ENCODE measurements at places on chromosomes 3 and 15. TPM values are rescaled to one million over a fixed set of nuclear protein-coding genes. Genes with fewer than 3 reads are reported as not detected.

- H3K27ac ChIP-seq: no peak overlapping the region
- no peaks in the 10 kb centered on the region for H3K4me1 ChIP-seq
- no peak overlapping the region for H3K4me3 ChIP-seq
- H3K27me3 ChIP-seq: peaks cover 9% of the 10 kb centered on the region
- DNase-seq: no peak
- H3K36me3 ChIP-seq: no peaks in the 10 kb centered on the region
Observed at GRCh38 chr3:130389743-130390478, 44.4 kb downstream of the COL6A5 start.

DNA sequence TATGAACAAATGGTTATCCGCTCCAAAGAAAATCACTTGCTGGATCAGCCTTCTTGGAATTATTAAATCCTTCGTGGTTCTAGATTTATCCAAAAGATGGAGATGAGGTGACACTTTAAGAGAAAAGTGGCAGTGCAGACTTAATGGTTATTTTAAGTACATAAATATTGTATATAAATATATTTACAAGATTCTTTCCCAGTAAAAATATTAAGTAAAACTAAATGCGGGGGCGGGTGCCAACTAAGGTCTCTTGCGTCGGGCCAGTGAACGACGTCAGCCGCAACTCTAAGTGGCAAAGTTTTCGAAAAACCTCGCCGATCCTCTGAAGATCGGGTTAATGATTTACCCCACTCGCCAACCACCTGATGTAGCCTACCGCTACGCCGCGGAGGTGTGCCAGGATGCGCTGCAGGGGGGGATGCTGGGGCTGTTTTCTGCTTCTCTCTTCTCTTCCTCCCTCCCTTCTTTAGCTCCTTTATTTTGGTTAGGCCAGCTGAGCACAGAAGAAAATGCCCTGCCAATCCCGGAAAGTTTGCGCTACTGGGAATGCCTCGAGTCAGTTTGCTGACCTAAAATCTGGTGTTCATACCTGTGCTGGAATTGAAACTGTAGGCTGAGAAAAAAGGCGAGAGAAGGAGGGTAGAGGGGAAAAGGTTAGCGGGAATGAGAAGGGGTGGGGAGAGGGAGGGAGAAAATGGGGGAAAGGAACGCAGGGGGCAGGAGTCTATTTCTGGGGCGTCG lies 7.6 kb upstream of the FOXB1 start:
- H3K27me3 ChIP-seq: peaks cover 36% of the 10 kb centered on the region
- no peaks in the 10 kb centered on the region for H3K36me3 ChIP-seq
- H3K4me3 ChIP-seq: no peak overlapping the region
- no peak for DNase-seq

DNA sequence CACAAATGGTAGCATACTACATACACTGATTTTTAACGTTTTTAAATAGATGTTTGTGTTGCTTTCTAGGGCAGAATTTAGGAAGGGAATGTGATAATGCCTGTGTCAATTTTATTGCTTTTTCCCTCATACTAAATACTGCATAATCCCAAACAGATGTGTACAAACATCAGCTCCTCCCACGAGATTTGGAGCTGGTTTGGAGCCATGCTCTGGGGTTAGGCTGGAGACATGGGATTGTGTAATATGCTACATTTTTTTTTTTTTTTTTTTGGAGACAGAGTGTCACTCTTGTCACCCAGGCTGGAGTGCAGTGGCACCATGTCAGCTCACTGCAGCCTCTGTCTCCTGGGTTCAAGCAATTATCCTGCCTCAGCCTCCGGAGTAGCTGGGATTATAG lies 80.1 kb downstream of the EBLN2 start:
- peaks cover 22% of the 10 kb centered on the region for H3K27me3 ChIP-seq
- H3K27ac ChIP-seq: no peak overlapping the region
- no peak for DNase-seq
- no peak overlapping the region for H3K4me3 ChIP-seq

DNA sequence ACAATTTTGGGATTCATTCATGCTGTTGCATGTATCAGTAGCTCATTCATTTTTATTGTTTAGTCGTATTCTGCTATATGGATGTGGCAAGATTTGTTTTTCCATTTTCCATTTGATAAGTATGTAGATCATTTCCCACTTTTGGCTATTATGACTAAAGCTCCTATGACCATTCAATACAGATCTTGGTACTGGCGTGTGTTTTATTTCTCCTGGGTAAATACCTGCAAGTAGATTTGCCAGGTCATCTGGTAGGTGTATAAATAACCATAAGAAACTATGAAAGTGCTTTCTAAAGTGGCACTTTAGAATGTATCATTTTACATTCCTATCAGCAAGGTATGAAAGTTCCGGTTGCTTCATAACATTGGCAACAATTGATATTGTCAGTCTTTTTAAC lies 124.6 kb downstream of the TNIK start:
- no peaks in the 10 kb centered on the region for H3K4me1 ChIP-seq
- no peak for DNase-seq
- H3K36me3 ChIP-seq: no peaks in the 10 kb centered on the region
- no peak overlapping the region for H3K4me3 ChIP-seq

DNA sequence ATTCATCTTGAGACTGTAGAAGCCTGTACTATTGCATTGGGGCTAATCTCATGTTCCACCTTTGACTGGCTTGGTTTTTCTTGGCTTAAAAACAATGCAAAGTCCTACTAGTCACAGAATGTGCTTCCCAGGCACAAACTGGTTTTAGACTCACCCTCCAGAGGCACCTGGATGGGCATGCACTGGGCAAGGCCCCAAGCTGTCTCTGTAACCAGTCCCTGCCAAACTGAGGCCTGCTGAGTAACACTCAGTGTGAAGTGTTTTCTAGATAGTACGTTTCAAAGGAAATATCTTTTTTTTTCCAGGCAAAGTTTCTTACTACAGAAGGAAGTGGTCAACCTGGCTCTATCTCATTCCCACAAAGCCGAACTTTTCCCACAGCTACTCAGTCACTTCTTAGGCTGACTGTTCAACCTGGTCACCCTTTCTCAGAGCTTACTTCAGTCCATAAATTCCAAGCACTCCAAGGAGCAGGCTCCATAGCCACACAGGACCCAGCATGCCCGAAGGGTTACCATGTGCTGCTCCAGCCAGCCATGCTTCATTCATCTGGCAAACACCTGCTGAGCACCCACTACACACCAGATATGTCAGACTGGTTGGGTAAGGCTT lies 57.4 kb downstream of the NPTN start:
- peaks cover 23% of the 10 kb centered on the region for H3K36me3 ChIP-seq
- no peaks in the 10 kb centered on the region for H3K27me3 ChIP-seq
- DNase-seq: no peak
- H3K27ac ChIP-seq: no peak overlapping the region

DNA sequence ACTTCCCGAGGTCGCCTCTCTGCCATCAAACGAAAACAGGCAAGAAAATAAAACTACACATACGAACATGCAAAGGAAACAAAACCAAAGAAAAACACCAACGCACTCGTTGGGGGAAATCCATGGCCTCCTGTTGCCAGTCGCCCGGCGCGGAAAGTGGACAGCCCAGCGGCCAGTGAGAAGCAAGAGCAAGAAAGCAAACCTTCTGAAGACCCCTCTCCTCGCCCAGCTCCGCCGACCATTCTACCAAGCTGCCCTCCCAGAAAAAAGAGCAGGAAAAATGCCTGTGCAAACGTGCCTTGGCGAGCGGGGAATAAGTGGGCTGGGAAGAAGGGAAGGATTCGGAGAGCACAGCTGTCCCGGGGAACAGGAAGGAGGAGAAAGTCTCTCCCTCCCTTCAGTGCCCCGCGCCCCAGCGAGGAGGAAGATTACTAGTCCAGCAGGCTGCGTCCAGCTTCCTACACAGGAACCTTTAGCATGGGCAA lies 802 bp upstream of the NECTIN3 start:
- no peak for DNase-seq
- peak overlapping the region; percentile 96 for H3K27ac ChIP-seq

GRCh38 chr3:184737063-184737462 lies 25.2 kb upstream of the MAGEF1 start:
- no peaks in the 10 kb centered on the region for H3K27me3 ChIP-seq
- no peaks in the 10 kb centered on the region for H3K36me3 ChIP-seq
- no peak overlapping the region for H3K27ac ChIP-seq
- H3K4me1 ChIP-seq: peaks cover 37% of the 10 kb centered on the region
- DNase-seq: no peak

SEC62 gene
- 55.4 TPM for total RNA-seq

SLC6A1 gene
- total RNA-seq: not detected

AP3B2 gene
- total RNA-seq: 0.07 TPM

SLITRK3 gene
- not detected for total RNA-seq

CLDN16 gene
- not detected for total RNA-seq

Measured in HCT116 (cell line).